ENCODE measurements at places on chromosomes 3 and 15.

GRCh38 chr3:194255252-194256039, 95.7 kb downstream of the CPN2 start:
- DNase-seq, result peak; percentile 14

- DNase-seq, result no peak
Observed at GRCh38 chr3:54856271-54856670, 71.6 kb downstream of the LRTM1 start.

- DNase-seq, result no peak
Observed at GRCh38 chr15:100663915-100664281, 61.5 kb downstream of the ASB7 start.

- DNase-seq, result peak; percentile 6
Observed at GRCh38 chr3:126389112-126389793, 5.5 kb upstream of the CFAP100 start.

- DNase-seq, result no peak
Observed at GRCh38 chr3:71874618-71875017, 89.7 kb upstream of the PROK2 start.

GRCh38 chr3:195139876-195140240, 131.1 kb downstream of the XXYLT1 start:
- DNase-seq, result no peak

DNA sequence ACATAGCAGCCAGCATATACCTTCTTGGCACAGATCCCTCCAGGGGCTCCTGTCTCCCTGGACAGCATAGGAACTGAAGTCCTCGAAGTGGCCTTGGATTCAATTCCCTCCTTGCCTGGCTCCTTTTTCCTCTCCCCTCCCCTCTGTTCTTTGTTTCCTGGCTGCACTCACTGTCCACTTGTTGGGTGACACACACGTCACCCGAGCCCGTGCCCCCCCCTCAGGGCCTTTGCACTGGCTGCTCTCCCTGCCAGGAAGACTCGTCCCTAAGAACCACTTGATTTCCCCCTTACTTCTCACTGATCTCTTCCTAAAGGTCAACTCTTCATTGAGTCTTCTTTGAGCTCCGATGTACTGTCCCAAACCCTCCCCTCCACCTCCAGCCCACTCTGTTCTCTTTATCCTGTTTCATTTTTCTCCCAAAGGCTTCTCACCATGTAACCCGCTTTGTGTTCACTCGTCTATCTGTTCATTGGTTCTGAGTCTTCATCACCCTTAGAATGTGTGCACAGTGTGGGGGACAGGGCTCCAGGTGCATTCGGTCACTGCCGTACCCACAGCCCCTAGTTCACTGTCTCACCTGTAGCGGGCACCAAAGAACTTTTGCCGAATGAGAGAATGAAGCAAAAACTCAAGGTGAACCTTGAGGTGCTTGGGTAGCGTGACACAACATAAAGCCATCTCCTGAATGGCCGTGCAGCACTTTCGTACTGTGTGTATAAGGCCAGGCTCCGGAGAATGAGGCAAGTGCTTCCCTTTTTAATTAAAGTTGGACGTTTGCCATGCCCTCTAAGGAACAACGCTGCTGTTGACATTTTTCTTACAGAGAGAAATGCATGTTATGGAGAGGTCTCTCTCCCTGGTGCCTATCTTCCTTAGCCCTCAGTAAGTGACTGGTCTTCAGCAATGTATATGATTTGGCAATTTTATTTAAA, 74.0 kb downstream of the CHRNA7 start:
- no peak for DNase-seq

DNA sequence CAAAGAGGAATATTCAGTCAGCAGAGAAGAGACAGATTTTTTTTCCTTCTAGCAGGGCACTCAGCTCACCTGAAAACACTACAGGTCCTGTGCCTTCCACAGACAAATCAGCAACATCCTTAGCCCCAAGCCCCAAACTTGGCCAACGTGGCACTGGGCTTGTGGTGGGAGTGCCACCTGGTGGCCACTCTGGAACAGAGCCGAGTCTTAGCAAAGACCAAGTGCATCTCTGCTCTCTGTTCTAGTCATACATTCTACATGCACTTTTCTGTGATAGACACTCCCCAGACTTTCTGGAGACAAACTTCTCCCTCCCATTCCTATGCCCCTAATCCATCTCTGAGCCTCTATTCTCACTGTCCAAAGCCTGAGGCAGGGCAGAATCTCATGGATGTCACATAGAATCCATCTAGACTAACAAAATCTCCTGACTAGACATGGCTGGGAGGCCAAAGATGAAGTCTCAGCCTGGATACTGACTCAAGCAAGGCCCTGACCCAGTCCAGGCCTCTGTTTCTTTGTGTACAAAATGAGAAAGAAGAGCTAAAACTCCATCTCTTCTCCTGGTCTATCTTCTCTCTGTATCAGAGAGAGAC, 5.1 kb upstream of the SEMA7A start:
- DNase-seq, result peak; percentile 59

DNA sequence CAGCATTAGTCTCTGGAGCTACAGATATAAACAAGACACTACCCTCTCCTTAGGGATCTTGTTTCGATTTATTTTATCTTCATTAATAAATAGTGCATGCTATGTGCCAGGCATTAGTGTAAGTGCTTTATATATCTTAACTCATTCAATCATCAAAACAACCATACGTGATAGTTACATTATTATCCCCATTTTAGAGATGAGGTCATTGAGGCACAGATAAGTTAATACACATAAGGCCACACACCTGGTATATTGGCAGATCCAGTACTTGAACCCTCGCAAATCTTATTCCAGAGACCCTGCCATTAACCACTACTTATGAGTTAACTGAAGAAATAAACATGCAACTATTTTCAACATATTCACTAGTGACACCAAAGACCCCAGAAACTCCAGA, 25.7 kb upstream of the NR2F2 start:
- DNase-seq, result no peak

DNA sequence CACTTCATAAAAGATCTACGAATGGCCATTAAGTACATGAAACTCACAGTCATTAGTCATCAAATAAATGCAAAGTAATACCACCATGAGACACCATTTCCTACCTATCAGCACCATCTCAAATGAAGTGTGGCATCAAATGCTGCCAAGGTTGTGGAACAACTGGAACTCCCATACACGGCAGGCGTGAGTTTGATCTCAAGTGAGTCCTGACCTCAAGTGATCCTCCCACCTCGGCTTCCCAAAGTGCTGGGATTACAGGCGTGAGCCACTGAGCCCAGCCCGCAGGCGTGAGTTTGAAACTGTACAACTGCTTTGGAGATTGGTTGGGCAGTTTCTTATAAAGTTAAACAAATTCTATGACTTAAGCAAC, 28.8 kb upstream of the HDAC11 start:
- DNase-seq, result no peak

GRCh38 chr3:37765591-37766488, 95.8 kb upstream of the CTDSPL start:
- DNase-seq, result no peak

DNA sequence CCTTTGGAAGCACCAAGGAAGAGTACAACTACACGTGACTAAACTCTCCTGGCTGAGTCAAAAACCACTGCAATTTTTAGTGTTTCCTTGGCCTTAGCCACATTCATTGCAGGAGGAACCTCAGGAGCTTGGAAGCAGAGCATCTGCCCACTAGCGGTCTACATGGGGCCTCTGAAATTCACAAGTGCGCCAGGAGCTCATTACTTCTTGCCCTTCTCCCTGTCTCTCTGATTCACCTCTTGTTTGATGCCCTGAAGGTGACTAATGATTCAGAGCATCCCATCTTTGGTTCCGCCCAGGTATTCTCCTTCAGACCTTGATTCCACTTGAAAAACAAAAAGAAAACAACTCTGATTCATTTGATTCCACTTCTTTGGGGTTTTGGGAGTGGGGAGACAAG, 201.1 kb upstream of the LPP start:
- no peak for DNase-seq

- no peak for DNase-seq
Observed at GRCh38 chr3:171155122-171155700, 128.7 kb upstream of the SLC2A2 start.

GRCh38 chr3:89138048-89138447, 30.6 kb downstream of the EPHA3 start:
- DNase-seq, result no peak

- DNase-seq, result no peak
Observed at GRCh38 chr15:42264795-42265194, 8.2 kb upstream of the GANC start.

DNA sequence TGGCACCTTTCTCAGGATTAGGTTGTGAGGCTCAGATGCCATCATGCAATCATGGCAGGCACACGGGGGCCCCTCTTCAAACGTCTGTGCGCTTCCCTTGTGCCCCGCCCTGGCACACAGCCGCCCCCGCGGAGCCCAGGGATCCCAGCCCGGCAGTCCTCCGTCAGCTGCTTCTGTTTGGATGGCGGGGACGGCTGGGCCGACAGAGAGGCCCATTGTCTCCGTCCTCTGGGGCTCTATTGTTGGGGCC, 849 bp upstream of the HDAC11 start:
- DNase-seq, result no peak

DNA sequence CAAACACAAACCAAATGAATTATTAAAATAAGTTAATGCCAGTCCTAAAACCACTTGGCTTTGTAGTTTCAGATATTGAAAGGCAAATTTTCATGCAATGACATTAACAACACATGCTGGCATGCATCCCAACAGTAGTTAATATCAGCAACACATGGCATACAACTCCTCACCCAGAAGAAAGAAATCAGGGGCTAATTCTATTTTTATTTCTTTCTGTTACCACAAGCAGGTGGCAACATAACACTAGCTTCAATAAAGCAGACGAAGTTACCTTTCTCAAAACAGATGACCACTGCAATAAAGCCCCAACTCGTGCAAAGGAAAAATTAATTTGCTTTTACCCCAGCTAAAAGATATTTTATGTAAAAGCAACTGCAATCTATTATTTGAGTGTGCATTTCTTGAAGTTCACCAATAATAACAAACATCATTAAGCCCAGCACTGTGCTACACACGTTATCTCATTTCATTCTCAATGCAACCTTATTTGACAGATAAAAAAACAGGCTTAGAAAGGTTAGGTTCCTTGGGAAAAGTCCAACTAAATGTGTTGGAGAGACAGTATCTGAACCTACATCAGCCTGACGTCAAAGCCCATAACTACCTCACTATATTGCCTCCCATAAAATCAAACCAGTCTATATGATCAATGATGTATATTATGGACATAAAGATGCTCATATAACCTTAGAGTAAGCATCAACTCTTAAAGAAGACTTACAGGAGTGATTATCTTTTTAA, 2.8 kb downstream of the TOP2B start:
- no peak for DNase-seq

- peak; percentile 20 for DNase-seq
Observed at GRCh38 chr15:85407421-85408269, 27.2 kb downstream of the AKAP13 start.

DNA sequence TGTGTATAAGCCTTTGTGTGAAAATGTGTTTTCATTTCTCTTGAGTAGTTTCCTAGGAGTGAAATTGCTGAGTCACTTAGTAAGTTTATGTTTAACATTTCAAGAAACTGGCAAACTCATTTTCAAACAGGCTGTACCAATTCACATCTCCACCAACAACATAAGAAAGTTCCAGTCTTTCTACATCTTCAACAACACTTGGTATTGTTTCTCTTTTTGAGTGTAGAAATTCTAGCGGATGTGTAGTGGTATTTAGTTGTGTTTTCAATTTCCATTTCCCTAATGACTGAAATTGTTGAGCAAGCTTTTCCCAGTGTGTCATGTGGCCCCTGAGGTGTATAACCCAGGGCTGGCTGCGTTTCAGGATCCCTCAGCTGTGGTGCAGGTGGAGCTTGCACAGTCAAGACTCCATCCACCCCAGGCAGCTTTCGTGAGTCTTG, 258.5 kb downstream of the PDCD6IP start:
- DNase-seq, result no peak

DNA sequence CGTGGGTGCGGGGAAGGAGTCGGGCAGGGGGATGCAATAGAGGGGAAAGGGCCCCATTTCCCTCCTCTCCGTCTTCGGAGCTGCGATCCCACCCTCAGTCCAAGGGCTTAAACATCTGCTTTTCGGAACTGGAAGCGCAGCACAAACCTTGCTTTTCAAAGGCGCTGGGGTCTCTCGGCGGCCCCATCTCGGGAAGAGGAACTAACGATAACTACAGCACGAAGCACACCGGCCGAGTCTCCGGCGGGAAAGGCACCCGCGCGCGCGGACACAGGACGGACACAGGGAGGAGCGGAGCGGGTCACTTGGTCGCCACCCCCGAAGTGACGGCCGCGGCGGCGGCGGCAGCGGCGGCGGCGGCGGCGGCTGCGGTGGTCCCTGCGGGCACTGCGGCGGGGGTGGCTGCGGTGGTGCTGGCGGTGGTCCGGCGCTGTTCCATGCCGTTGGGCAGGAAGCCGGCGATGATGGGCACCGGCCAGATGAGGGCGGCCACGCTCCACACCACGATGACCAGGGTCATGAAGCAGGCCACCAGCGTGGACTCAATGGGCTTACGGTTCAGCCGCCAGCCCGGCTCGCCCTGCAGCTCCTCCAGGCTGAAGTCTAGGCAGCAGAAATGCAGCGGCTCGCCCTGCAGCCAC, 1.1 kb downstream of the TMEM158 start:
- no peak for DNase-seq

DNA sequence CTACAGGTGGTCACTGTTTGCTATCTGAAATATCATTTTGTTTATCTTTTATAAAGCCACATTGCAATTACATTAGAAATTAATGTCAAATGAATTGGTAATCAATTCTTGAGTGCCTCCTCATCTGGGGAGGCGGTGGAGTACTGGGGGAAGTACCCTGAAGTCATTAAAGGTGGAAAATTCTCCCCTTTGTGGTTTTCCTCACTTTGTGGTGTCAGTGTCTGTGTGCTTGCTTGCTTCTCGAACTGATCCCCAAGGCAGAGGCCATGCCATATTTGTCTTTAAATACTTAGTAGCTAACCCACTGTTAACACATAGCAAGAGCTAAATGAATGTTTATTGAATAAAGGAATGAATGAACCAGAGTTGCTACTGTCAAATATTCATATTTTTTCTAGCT, 40.5 kb upstream of the CCK start:
- no peak for DNase-seq

GRCh38 chr3:132006605-132007204, 28.1 kb downstream of the CPNE4 start:
- DNase-seq, result no peak
